ENCODE measurements at places on chromosomes 1 and 21. TPM values are rescaled to one million over a fixed set of nuclear protein-coding genes. Genes with fewer than 3 reads are reported as not detected.
A peak's percentile ranks its signal among the peaks of the same experiment; 100 is the strongest.

FAM131C gene
- 3.4 TPM for total RNA-seq

ZMYND12 gene
- total RNA-seq = 0.57 TPM

JAM2 gene
- total RNA-seq = 0.21 TPM

LAMC2 gene
- 8.3 TPM for total RNA-seq

PGLYRP4 gene
- not detected for total RNA-seq

BLACAT1 gene
- 0.31 TPM for total RNA-seq

- DNase-seq = no peak
Measured at GRCh38 chr1:28243685-28244311, 7.9 kb downstream of the ATP5IF1 start.

GRCh38 chr1:56531624-56532349 is 47.6 kb downstream of the PLPP3 start:
- no peak for DNase-seq

- DNase-seq = no peak
Measured at GRCh38 chr1:217535601-217536377, 95.1 kb downstream of the GPATCH2 start.

DNA sequence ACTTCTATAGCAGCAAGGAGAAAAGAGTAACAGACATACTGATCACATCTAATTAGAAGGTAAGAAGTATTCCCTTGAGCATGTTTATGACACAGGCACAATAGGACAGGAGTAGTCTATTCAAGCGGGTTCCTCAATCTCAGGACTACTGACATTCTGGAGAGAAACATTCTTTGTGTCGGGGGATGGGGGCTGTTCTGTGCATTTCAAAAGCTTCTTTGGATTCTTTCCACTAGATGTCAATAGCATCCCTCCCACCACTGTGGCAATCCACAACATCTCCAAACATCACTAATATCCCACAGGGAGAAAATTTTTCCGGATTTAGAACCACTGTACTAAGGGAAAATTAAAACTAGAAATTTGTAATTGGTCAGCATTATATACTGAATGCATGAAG is 56.9 kb downstream of the ADAMTS5 start:
- no peak for DNase-seq

- DNase-seq = no peak
Measured at GRCh38 chr1:155196893-155197638, 10.6 kb downstream of the THBS3 start.

- DNase-seq = no peak
Measured at GRCh38 chr1:203170625-203171330, 4.8 kb downstream of the MYBPH start.

- DNase-seq = no peak
Measured at GRCh38 chr1:218851586-218851985, 322.1 kb upstream of the LYPLAL1 start.

- DNase-seq = peak; percentile 46
Measured at GRCh38 chr1:178055093-178055492, 38.8 kb upstream of the RASAL2 start.

GRCh38 chr1:229972600-229973296 is 94.3 kb upstream of the GALNT2 start:
- no peak for DNase-seq

DNA sequence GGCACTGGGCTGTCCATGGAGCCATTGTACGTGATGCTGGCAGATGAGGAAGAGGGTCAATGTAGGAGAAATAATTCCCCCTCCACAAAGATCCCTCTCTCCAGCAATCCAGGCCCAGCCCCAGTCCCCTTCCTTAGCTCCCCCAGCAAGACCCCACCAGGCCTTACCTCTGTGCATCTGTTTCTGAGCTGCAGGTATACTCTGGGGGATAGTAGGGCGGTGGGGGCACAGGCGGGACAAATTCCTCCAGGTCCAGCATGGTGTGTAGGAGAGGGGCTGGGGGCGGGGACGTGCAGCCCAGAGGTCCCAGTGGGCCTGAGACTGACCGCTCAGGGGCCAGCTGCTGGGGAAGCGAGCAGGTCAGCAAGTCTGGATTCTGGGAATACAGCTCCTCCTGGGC is 3.7 kb downstream of the ENTREP3 start:
- DNase-seq = no peak

DNA sequence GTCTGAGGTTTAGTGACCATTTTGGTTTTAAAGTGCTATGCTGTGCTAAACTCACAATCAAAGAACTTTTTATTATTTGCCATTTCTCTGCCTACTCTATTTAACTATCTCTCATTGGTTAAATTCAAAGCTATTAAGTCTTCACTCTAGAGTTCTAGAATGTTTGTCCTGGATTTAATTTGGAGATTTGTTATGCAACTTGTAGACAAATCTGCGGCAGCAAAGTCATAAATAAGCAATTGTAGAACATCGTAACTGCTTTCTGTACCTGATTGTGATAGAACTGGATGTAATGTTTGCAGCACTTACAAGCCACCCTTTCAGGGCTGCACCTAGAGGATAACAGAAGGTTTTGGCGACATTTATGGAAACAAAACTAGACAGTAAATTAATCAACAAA is 566.5 kb upstream of the ADGRL2 start:
- no peak for DNase-seq
